ENCODE measurements at places on chromosomes 3 and 15. TPM values are rescaled to one million over a fixed set of nuclear protein-coding genes. Genes with fewer than 3 reads are reported as not detected.

UNC13C gene
- not detected for polyA plus RNA-seq

ROPN1B gene
- 0.06 TPM for polyA plus RNA-seq

THRB gene
- 46.1 TPM for polyA plus RNA-seq

C2CD4A gene
- polyA plus RNA-seq, result not detected

TTLL13 gene
- 0.07 TPM for polyA plus RNA-seq

FBN1 gene
- polyA plus RNA-seq, result 33.9 TPM

RARRES1 gene
- 32.5 TPM for polyA plus RNA-seq

SPTBN5 gene
- 0.60 TPM for polyA plus RNA-seq
